ENCODE measurements at places on chromosomes 1 and 21.

- no peak for DNase-seq
Observed at GRCh38 chr1:115543247-115543646, 98.5 kb upstream of the VANGL1 start.

GRCh38 chr1:84968101-84968500 is 28.8 kb downstream of the MCOLN2 start:
- DNase-seq: no peak

DNA sequence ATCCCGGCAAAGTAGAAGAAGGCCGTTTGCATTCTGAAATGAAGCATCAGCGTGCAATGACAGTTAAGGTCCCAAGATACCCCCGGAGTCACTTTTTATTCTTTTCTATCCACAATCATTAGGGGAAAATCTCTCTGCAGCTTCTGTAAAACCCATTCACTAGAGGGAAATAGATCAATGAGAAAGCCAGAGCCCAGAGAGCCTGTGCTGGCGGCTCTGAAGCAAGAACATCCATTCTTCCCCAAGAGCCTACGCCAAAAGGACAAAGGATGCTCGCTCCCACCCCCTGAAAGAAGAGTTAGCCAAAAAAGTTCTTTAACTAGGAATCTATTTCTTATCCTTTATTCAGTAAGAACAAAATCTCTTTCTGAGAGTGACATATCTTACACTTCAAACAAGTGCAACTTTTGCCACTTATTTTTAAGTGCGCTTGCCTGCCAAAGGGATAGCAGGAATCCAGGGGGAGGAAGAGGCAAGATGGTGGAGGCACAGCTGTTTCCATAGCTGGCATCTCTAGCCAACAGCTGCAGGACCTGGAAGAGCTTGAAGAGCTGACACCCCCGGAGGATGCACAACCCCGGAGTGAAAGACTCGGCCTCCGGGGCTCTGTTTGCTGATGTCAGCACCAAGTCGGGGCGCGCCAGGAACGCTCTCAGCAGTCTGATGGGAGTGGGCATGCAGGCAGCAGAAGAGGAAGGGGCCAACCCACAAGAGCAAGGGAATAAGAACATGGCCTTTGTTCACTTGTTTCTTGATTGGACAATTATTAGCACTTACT is 68.7 kb downstream of the KCNN3 start:
- DNase-seq: no peak

GRCh38 chr1:203317429-203318228 is 12.3 kb downstream of the BTG2 start:
- no peak for DNase-seq

GRCh38 chr1:186839041-186839400 is 10.3 kb downstream of the PLA2G4A start:
- DNase-seq: no peak

DNA sequence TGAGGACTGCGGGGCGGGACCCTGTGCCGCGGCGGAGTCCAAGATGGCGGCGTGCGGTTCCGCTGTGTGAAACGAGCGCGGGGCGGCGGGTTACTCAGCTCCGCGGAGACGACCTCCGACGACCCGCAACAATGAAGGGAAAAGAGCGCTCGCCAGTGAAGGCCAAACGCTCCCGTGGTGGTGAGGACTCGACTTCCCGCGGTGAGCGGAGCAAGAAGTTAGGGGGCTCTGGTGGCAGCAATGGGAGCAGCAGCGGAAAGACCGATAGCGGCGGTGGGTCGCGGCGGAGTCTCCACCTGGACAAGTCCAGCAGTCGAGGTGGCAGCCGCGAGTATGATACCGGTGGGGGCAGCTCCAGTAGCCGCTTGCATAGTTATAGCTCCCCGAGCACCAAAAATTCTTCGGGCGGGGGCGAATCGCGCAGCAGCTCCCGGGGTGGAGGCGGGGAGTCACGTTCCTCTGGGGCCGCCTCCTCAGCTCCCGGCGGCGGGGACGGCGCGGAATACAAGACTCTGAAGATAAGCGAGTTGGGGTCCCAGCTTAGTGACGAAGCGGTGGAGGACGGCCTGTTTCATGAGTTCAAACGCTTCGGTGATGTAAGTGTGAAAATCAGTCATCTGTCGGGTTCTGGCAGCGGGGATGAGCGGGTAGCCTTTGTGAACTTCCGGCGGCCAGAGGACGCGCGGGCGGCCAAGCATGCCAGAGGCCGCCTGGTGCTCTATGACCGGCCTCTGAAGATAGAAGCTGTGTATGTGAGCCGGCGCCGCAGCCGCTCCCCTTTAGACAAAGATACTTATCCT is 430 bp downstream of the RBM15 start:
- peak; percentile 44 for DNase-seq

DNA sequence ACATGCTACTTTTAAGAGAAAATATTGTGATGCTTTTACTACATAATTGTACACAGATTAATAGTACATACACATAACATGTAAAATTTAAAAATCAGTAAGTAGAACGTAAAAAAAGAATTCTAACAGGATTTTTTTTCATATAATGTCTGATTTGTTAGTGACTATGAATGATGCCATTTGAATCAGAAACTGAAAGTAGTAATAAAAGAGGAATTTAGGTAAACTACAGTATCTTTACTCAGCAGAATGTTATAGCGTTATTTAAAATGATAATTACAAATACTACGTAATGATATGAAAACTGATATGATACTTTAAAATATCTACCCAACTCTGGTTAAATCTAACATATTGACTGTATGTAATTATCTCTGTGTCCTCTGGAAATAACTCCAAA is 116.1 kb downstream of the DENND1B start:
- DNase-seq: no peak

- no peak for DNase-seq
Observed at GRCh38 chr1:71191520-71191919, 110.7 kb upstream of the ZRANB2 start.

GRCh38 chr1:69920426-69920825 is 285.0 kb downstream of the LRRC40 start:
- no peak for DNase-seq

GRCh38 chr1:56526571-56527174 is 52.7 kb downstream of the PLPP3 start:
- no peak for DNase-seq
